NCI-H524 (cell line): ENCODE measurements at places on chromosomes 11 and 22.

DNA sequence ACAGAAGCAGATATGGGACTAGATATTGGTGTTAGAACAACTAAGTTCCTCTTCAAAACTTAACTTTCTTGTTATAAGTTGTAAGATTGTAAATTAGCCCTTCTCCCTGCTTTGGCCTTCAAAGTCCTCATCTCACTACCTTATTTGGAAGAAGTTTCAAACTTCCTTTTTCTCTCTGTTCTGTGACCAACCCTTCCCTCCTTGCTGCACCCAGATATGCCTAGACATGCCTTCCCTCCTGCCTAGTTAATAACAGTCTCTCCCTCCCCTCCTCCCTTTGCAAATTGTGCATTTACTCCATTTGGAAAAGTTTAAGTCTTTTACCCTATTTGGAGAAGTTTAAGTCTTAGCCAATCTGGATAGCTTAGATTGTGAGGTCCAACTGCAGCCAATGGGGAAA lies 4.9 kb downstream of the OR52K2 start:
- DNase-seq: no peak

GRCh38 chr11:79330651-79331050 lies 110.2 kb downstream of the TENM4 start:
- DNase-seq: no peak

- no peak for DNase-seq
These were observed 69.9 kb downstream of the MN1 start for GRCh38 chr22:27731621-27732020.

DNA sequence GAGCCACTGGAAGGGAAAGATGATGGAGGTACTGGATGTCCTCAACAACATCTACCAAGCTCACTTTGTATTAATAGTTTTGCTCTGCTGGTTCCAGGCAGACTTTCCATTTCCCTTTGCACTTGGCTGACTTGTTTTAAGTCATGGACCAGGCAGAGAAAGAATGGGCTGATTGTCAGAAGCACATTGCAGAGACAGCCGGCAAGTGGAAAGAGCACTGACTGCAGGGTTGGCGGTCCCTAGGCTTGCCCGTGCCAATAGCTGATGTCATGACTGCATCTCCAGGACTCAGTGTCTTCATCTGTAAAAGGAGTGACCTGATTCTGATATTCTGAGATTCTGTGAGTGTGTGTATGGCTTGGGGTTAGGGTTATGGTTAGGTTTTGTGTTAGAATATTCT lies 20.9 kb upstream of the NNMT start:
- no peak for DNase-seq
